ENCODE measurements at places on chromosomes 16 and 17. TPM values are rescaled to one million over a fixed set of nuclear protein-coding genes. Genes with fewer than 3 reads are reported as not detected.

GRCh38 chr16:74745109-74745615 lies 29.5 kb downstream of the FA2H start:
- DNase-seq: no peak

DNA sequence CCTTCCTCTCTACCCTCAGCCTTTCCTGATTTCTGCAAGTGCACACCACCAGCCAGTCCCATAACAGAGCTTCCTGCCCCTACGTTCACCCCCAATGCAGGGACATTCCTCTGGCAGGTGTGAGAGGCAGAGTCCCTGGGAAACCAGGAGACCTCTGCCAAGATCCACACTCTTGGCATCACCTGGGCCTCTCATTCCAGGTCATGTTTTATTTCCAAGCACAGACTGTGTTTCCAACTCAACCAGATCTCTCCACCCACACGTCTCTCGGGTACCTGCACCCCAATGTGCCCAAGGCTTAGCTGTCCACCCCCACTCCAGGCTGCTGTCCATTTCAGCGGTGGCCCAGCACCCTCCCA lies 21.0 kb upstream of the PHB1 start:
- no peak for DNase-seq

The LRRC37A2 gene
- 7.9 TPM for total RNA-seq

The ABCC6 gene
- 1.1 TPM for total RNA-seq

DNA sequence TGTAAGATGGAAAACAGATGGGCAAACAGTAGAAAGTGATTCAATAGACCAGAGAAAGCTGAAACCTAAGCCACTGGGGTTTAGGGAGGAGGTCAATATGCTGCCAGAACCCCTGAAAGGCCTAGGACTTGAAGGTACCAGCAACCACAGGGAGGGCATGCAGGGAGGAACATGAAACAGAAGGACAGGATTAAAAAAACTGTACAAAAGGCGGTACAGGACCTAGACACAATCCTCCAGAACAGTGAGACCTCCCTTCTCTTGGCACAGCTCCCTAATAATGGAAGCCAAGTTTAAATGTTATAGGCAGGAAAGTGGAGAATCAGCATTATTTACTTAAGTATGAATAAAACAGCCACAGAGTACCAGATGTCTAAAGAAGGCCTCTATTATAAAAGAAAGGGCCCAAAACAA lies 105.5 kb downstream of the SPAG9 start:
- no peak for DNase-seq

The CHP2 gene
- 1.1 TPM for total RNA-seq

The FOXC2 gene
- total RNA-seq: not detected

DNA sequence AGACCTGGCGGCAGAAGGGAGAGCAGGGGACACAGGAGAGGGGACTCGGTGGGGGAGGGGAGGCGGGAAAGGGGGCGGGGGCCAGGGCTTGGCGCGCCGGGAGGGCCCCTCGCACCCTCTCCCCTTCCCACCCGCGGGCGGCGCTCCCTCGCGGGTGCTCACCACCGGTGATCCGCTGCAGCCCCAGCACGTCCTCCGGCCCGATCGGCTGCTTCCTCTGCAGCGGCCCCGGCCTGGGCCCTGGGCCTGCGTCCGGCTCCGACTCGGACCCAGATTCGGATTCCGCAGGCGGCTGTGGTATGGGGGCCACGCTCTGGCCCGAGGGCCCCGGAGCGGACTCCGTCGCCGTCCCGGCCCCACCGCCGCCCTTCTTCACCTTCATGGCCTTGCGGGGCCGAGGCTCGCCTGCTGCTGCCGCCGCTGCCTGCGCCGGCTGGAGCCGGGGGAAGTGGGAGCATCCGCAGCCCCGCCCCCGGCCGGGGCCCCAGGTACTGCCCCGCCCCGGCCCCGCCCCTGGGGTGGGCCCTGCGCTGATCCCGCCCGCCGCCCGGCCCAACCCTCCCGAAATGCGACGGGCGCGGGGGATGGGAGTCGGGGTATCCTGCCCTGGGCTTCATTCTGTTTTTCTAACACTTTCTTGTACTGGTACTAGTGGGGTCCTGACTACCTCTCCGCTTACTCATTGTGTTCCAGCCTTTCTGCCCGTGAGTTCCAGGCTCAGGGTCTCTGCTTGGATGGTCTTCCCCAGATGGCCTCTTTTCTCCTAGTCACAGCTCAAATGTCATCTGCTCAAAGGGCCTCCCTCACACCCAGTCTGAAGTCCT lies at the start of gene UNC119:
Gene UNC119, minus strand, starts transcription at position 449 of the 824 bp plus-strand sequence. Its CDS starts 67 bp downstream, at position 382.
- peak; percentile 87 for DNase-seq

The PYDC1 gene
- 2.1 TPM for total RNA-seq

DNA sequence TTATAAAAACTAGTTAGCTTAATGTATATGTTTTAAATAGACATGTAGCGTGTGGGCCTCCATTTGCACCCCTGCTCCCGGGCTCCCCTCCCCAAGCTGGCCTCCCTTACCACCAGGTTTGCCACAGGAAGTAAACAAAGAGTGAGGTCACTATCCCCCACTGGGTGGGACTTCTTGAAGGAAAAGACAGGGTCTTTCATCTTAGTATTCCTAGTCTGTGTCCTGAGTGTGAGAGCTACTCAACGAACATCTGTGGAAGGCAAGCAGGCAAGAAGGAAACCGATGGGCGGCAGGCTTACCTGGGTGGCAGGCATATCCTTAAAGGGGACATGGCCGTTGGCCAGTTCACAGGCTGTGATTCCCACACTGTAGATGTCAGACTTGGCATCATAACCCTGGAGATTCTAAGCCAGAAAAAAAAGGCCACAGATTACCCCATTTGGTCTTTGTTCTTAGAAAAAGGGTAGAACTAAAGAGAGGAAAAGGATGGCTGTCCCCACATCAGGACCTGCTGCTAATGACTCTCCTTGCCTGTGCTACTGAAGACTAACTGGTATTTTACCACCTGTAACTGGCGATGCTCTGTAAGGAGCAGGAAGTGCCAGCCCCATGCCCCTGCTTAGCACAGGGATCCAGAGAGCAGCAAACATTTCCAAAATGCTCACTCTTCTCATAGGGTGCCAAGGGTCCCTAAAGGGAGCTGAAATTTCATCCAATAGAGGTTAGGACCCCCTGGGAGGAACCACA lies 6.6 kb upstream of the LIMD2 start:
- no peak for DNase-seq

DNA sequence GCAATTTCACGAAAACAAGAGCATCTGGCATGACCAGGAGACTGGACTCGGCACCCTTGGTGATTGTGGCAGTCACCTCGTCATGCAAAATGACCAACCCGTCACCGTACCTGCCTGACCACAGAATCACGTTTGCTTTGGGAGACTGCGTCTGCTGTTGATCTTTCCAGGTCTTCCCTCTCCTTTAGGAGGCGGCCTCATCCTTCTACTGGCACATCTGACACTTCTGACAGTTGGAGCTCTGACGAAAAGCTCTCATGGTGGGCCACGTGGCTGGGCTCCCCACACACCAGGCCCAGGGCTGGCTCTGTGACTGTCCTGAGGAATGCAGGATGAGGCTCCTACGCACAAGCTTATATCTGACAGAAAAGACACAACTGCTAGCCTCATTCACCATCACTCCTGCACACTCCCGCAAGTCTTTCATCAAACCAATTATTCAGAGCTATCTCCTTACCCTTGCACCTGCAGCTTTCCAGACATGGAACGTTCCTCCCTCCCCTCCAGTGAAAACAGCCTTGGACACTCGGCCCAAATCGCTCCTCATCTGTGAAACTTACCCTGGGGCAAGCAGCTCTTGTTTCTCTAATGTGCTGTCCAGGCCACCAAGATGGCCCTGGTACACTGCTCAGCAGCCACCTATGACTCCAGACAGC lies 3.6 kb downstream of the TRAP1 start:
- DNase-seq: no peak

DNA sequence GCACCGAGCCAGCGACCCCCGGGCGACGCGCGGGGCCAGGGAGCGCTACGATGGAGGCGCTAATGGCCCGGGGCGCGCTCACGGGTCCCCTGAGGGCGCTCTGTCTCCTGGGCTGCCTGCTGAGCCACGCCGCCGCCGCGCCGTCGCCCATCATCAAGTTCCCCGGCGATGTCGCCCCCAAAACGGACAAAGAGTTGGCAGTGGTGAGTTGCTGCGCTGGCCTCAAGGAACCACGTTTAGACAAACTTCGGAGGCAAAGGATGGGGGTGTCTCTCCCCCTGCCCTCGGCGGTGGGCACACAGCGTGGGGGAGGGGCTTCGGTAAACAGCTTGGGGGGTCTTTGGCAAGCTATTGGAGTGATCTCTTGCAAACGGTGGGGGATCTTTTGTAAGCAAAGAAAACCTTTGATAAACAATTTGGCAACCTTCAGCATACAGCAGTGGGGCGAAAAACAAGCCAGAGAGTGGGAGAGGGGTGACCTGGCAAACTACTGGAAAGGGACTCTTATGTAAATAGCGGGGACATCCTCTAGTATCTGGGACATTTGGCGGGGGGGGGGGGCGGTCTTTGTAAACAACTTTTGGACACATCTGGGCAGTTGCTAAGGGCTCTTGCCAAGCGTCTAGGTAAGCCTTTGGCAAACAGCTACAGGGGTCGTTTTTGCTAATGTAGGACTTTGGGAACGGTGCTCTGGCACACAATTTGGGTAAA lies 587 bp downstream of the MMP2 start:
- DNase-seq: no peak

GRCh38 chr16:47920709-47921108 lies 235.1 kb downstream of the ABCC12 start:
- no peak for DNase-seq

The NMT1 gene
- 151 TPM for total RNA-seq

- no peak for DNase-seq
These were observed 4.5 kb upstream of the TCAP start for GRCh38 chr17:39660397-39661385.

GRCh38 chr17:69733171-69734012 lies 318.9 kb downstream of the MAP2K6 start:
- no peak for DNase-seq

The CDH5 gene
- total RNA-seq: not detected

GRCh38 chr16:85391175-85391707 lies 221.9 kb upstream of the GSE1 start:
- DNase-seq: no peak

- no peak for DNase-seq
These were observed 34.6 kb downstream of the ATP6V0A1 start for GRCh38 chr17:42493319-42493718.

- DNase-seq: no peak
These were observed 37.9 kb downstream of the TSC2 start for GRCh38 chr16:2085669-2086068.

- no peak for DNase-seq
These were observed 34.6 kb downstream of the CIBAR2 start for GRCh38 chr16:85077576-85078125.

GRCh38 chr16:2708955-2709587 lies 11.0 kb downstream of the PRSS27 start:
- no peak for DNase-seq

DNA sequence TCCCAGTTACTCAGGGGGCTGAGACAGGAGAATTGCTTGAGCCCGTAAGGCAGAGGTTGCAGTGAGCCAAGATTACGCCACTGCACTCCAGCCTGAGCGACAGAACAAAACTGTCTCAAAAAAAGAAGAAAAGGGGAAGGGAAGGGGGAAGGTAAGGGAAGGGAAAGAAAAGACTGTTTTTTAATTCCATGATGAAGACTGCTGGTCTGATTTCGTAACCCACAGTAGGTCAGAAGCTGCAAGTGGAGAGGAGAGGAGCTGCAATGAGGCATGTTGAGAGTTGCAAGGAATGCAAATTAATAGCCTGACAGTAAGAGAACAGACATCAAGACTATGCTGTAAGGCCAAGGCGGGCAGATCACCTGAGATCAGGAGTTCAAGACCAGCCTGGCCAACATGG lies 33.3 kb downstream of the HELZ start:
- no peak for DNase-seq

DNA sequence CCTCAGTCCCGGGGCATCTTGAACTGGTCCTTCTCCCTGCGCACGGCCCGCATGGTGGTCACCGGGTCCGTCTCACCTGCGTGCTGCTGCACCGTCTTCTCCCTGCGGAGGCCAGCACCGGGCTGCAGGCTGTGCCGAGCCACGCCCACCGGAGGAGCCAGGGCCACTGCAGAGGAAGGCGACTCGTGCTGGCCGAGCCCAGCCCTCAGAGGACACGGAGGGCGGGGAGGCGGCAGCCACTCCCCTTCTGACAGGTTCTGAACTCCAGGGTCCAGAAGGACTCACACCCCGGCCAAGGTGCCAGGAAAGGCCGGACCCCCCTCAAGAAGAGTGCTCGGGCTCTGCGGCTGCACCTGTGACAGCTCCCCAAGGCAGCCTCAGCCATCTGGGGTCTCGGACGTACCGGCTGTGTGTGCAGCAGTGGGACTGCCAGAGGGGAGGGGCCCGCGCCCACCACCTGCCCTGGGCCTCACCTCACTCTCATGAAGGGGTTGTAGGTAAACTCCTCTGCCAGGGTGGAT lies 15.8 kb upstream of the IGFALS start:
- peak; percentile 90 for DNase-seq

The FOXN1 gene
- total RNA-seq: not detected

The CDH13 gene
- 1.5 TPM for total RNA-seq

GRCh38 chr16:30903596-30903995 lies 7.2 kb downstream of the CTF1 start:
- DNase-seq: no peak

The NPW gene
- 7.1 TPM for total RNA-seq

DNA sequence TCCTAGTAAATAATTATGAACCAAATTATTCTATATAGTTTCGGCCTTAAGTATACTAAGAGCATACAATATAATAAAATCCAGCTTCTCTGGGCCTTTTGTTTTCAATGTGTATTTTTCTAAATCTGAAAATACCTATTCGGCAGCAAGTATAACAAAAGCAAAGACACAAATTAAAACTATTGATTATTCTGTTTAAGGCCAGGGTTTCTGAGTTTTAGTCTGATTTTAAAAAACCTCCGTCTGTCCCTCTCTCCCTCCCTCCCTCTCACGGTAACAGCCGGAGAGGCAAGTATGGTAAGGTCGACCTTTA lies 1.5 kb downstream of the TOB1 start:
- DNase-seq: no peak

The PAQR4 gene
- 33.3 TPM for total RNA-seq

DNA sequence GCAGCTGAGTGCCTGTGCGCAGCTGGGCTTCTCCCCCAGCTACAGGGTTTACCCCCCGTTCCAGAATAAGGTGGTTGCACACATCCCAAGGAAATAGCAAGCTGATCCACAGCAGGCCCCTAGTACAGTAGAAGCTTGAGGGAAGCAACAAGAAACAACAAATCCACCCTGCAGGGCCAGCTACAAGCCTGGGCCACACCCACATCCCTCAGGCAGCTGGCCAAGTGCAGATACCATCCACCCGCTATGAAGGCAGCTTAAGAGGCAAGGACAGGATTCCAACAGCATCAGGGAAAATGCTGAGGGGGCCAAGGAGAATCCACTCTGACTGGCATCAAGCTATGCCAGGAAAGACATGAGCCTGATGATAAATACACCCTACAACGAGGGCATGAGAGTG lies 66.9 kb upstream of the RCVRN start:
- no peak for DNase-seq

The CCL15 gene
- not detected for total RNA-seq

GRCh38 chr16:52976539-52977167 lies 76.0 kb downstream of the CHD9NB start:
- peak; percentile 32 for DNase-seq

All from H9 (cell line).